ENCODE measurements at places on chromosomes 4 and X. TPM values are rescaled to one million over a fixed set of nuclear protein-coding genes. Genes with fewer than 3 reads are reported as not detected.
A peak's percentile ranks its signal among the peaks of the same experiment; 100 is the strongest.

DNA sequence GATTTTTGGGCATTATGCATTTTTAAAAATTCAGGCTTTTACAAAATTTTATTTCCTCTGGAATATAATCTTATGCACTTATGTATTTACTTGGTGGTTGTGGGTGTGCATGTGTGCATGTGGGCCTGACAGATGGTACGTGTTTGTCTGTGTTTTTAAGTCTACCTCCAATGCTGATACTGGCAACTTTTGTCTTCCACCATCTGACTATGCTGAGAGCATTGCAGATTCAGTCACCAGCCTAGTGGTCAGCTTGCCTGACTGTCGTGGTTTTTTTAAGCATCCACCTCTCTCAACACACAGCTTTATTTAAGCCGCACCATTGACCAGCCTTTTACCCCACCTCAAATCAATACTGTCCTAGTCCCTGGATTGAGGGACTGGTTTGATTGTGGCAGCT lies 37.1 kb downstream of the FSTL5 start:
- DNase-seq, result no peak

- DNase-seq, result no peak
These were observed 15.8 kb downstream of the C4orf50 start for GRCh38 chr4:6002492-6002833.

DNA sequence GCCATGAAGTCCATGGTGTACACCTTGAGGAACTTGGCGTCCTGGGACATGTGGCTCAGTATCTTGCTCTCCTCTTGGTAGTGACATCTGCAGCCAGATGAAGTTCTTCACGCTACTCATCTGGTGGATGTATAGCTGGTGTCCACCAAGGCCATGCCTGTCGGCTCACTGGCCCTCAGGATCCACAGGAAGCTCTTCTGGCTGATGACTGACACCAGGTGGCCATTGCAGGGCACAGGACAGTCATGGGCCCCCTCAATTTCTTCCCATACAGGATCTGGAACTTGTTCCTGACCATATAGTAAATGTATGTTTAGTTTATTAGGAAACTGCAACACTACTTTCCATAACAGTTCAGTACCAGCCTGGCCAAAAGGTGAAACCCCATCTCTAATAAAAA lies 10.3 kb upstream of the CLCN5 start:
- no peak for DNase-seq

The CSN1S1 gene
- not detected for polyA plus RNA-seq

DNA sequence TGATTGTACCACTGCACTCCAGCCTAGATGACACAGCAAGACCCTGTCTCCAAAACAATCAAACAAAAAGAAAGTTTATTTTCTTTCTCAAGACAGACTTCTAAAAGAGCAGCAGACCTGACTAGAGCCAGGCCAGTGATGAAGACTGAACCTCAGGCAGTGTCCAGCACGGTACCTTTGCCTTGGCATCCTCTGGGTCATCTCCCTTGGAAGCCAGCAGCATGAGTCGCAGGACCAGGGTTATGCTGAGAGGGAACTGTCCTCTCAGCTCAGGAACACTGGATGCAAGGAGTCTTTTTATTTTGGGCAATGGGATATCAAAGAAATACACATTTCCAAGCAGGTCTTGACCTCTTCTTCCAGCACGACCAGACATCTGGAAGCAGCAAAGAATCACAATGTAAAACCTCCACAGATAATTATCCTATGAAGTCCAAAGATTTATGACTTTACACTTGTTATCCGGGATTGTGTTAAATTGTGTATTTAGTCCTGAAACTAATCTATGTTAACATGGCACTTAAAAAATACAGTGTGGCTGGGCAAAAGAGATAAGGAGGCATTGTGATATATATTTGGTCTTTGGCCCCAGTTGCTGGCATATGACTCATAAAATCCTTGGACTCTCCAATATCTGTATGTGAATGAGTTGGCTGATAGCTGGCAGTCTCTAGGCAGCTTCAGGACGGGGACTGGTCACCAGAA lies 66.0 kb upstream of the DDX60 start:
- DNase-seq, result no peak

DNA sequence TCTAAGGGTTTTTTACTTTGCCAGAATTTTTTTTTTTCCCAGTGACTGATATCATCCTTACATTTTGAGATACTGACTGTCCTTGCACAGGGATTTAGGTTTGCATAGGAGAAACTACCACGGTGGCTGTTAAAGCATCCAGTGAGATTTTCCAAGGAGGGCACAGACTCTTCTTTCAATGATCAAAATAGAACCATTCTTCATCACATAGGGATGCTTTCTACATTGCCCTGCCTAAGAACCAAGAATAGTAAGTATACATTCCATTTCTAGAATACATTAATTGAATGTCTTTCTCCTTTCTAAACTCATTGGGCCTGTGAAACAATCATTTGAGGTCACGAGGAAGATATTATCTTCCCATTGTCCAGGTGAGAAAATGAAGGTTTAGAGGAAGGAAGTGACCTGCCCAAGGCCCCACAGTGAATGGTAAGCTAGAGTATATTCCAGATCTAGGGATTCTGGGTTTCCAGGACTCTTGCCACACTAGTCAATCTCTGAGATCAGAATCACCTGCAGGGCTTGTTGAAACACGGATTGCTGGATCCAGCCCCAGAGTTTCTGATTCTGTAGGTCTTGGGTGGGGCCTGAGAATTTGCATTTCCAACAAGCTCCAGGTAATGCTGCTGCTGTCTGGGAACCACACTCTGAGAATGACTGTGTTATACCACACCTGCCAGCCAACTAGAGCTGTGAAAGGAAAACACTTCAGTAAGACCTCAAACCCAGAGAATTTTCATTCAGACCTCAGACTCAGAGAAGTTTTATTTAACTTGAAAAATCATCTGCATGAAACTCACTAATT lies 17.7 kb upstream of the TMEM154 start:
- no peak for DNase-seq

DNA sequence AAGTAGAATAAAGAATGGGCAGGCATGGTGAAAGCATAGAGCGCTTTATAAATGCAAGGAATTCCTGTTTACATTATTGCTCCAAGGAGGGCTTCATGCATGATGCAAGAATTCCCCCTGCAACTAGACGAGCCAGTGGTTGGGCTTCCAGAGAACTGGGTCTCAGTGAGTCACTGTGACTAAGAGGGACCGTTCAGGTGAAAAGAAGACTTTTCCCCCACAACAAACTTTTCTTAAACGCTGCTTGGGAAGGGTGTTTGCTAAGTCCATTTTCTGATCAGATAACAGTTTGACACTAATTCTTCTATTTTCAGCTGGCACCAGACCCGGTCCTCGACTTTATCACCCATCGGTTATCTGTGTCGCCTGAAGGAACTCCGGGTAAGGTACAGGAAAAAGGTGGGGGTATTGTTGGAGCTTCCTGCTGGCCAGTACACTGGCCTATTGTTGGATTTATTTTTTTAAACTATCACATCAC lies 40.1 kb downstream of the LDB2 start:
- DNase-seq, result no peak

The IL2 gene
- not detected for polyA plus RNA-seq

- peak; percentile 35 for DNase-seq
These were observed 42.3 kb upstream of the FAT1 start for GRCh38 chr4:186765673-186766546.

Data from A549 (cell line).